ENCODE measurements at places on chromosomes 3 and 15.

DNA sequence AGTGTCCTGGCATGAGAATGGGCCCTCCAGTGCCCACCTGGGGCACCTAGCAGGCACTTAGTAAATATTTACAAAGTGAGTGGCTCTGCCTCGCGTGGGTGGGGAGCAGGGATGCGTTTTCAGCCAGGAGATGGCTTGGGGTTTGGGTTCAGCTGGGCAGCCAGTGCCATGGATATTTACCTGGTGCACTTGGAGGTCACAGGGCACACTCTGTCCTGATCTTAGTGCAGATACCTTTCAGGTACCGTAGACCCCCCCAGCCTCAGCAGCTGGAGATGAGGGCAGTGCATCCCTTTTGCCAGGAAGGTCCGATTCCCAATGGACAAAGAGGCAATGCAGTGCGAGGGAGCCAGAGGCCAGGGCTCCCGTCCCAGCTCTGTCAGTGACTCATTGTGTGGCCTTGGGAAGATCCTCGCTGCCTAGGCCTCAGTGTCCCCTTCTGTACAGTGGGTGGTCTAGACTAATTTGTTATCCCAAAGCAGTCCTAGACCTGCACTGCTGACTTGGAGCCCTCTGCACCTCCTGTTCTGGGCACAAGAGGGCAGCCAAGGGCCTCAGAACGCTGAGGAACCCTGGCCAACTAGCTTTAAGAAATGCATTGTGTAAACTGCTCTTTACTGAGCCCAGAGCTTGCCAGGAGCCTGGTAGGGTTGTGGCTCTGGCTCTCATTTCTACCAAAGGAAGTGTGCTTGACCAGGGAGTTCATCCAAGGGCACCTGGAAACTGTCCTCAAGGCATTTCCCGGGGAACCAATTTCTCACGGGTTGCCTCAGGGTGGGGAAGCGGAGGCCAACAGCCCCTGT lies 16.0 kb downstream of the HDAC11 start:
- DNase-seq: peak; percentile 66

- peak; percentile 31 for DNase-seq
Measured at GRCh38 chr15:94272251-94272898, 41.0 kb downstream of the MCTP2 start.

DNA sequence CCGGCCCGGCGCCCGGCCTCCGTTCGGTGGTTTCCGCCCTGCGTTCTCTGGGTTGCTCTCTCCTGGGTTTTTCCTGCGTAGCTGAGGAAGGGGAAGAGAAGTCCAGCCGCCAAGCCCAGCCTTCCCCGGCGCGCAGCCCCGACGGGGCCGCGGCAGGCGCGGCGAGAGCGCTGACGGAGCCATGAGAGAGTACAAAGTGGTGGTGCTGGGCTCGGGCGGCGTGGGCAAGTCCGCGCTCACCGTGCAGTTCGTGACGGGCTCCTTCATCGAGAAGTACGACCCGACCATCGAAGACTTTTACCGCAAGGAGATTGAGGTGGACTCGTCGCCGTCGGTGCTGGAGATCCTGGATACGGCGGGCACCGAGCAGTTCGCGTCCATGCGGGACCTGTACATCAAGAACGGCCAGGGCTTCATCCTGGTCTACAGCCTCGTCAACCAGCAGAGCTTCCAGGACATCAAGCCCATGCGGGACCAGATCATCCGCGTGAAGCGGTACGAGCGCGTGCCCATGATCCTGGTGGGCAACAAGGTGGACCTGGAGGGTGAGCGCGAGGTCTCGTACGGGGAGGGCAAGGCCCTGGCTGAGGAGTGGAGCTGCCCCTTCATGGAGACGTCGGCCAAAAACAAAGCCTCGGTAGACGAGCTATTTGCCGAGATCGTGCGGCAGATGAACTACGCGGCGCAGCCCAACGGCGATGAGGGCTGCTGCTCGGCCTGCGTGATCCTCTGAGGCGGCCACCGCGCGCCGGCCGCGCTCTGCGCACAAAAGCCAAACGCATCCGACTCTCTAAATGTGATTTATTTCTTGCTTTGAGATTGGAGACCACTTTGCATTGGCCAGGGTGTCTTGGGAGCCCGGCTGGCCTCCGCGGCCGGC lies 727 bp downstream of the RAP2B start:
- peak; percentile 17 for DNase-seq

DNA sequence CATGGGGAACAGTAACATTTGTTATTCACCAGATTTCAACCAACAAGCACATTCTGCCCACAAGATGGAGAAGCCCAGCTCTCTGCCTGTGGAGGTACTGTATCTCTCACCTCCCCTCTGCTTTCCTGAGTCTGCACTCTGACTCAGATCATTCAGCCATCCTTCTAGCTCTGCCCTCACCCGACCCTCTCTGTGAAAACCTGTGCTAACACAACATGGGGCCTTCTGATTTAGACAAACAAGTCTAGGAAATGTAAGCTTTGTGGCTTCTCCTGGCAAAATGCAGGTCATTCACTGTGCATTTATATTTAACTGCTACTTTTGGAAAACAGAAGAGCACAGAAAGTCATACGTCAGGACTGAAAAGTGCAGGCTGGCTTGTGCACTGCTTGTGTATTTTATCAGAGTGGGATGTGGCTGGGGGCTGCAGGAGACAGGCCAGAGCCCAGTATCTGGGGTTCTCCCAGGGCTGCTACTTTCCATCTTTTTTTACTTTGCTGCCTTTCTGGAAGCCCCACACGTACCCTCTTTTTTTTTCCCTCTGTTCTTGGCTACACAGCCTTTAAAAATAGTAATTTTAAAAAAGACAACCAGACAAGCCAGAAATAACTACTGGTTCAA lies 50.8 kb downstream of the SUSD5 start:
- no peak for DNase-seq

GRCh38 chr3:188052169-188053035 lies 101.6 kb upstream of the LPP start:
- no peak for DNase-seq

DNA sequence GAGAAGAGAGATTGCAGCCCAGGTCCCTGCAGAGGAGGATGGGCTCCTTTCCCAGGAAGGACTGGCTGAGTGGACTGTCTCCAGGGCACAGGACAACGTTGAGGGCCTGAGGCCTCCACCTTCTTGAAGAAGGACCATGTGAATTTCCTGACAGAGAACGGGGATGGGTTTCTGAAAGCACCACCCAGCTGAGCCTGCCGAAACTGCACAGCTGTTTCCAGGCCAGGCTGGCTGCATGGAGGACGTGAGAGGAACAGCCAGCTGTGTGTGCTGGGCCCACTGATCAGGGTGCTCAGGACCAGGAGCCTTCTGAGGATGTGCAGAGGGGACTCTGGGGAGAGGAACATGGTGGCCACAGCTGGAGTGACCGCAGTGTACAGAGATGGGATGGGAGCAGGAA lies 39.2 kb downstream of the HMCES start:
- no peak for DNase-seq

GRCh38 chr3:177141471-177141870 lies 55.8 kb downstream of the TBL1XR1 start:
- DNase-seq: no peak

GRCh38 chr15:70299931-70300869 lies 202.5 kb upstream of the TLE3 start:
- peak; percentile 79 for DNase-seq

- no peak for DNase-seq
Measured at GRCh38 chr3:39141171-39141995, 12.0 kb downstream of the CSRNP1 start.

DNA sequence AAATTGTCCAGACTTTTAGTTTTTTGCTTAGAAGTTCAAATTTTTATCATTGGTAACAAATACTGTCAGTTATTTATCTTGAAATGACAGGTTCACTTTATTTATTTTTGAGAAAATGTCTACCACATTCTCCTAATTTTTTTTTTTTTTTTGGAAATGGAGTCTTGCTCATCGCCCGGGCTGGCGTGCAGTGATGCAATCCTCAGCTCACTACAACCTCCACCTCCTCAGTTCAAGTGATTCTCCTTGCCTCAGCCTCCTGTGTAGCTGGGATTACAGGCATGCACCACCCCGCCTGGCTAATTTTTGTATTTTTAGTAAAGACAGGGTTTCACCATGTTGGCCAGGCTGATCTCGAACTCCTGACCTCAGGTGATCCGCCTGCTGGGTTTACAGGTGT lies 16.1 kb upstream of the EBLN2 start:
- DNase-seq: no peak

GRCh38 chr15:55319537-55320237 lies 665 bp downstream of the PIGB start:
- peak; percentile 4 for DNase-seq

- DNase-seq: no peak
Measured at GRCh38 chr15:65804252-65804931, 12.3 kb upstream of the DENND4A start.
